ENCODE measurements at places on chromosomes 3 and 15. TPM values are rescaled to one million over a fixed set of nuclear protein-coding genes. Genes with fewer than 3 reads are reported as not detected.
A peak's percentile ranks its signal among the peaks of the same experiment; 100 is the strongest.

STRA6 gene
- 0.19 TPM for total RNA-seq

GRCh38 chr3:38173834-38174418, 8.6 kb downstream of the OXSR1 start:
- DNase-seq: no peak

- DNase-seq: no peak
These were observed 73.0 kb downstream of the MYO9A start for GRCh38 chr15:72044956-72045355.

NOX5 gene
- total RNA-seq: 0.28 TPM

DNA sequence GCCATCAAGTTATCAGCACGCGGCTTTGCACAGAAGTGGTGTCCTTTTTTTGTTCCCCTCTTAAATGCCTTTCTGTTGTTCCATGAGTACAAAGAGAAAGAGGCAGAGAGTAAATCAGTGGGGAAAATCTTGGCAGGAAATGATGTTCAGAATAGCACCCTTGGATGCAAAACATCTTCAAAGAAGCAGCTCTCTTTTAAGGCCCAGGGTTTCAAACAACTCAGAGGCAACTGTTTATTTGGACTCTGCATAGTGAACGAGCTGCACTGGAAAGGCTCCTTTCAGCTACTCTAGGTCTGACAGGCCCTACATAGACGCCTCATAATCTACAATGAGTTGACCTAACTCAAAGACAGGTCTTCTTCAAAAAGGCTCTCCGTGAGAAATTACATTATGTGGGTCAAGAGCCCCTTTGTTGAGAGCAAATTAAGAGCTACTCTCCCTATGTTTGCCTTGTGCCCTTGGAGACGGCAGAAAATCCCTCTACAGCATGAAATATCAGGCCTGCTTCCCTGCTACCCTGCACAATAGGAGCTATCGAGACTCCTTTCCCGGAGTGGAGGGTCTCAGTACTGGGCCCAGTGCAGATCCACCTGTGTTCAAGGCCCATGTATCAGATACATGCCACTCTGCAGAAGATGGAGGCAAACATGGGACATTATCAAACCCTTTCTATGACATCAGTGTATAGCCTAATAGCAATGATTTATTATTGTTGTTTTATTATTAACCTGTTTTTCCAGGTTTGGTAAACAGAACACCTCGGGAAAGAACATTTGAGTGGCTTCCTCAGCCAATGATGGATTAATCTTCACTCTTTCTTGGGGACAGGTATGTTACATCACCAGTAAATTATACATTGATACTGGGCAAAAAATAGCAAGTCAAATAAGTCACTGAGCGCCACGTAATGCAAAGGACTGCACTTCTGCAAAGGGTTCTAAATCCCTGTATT, 53.1 kb downstream of the HEG1 start:
- DNase-seq: no peak

NME9 gene
- total RNA-seq: not detected

TMC3 gene
- total RNA-seq: not detected

GRCh38 chr15:67997996-67998395, 56.1 kb upstream of the PIAS1 start:
- DNase-seq: no peak

SKOR1 gene
- 0.19 TPM for total RNA-seq

DNA sequence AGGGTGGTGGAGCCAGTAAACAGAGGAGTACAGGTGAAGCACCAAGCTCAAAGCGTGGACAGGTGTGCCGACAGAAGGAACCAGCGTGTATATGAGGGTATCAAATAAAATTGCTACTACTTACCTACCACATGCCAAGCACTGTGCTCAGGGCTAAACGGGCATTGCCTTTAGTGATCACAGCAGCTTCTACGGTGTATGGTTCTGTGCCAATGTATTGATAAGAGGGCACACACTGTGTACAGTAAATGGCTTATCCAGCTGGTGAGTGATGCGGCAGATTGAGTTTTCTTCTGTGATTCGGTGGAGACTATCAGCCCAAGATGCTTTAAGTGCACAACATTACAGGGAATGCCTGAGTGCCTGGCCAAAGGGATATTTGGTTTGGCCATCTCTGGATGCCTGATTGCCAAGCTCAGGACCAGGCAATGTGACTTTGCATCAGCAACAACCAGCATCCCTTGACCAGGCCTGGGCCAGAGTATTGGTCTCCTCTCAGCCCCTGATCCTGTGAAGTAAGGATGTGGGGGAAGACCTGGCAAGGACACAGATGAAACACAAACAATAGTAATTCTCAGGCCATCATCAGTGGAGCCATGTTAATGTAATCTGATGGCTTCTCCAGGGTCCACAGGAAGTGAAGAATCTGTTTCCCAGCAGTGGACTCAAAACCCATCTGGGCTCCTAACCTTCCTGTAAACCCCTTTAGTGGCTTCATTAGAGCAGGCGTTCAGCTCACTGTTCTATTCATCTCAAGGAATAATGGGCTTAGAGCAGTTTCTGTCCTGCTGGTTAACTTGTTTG, 14.1 kb downstream of the STARD5 start:
- DNase-seq: no peak

DNA sequence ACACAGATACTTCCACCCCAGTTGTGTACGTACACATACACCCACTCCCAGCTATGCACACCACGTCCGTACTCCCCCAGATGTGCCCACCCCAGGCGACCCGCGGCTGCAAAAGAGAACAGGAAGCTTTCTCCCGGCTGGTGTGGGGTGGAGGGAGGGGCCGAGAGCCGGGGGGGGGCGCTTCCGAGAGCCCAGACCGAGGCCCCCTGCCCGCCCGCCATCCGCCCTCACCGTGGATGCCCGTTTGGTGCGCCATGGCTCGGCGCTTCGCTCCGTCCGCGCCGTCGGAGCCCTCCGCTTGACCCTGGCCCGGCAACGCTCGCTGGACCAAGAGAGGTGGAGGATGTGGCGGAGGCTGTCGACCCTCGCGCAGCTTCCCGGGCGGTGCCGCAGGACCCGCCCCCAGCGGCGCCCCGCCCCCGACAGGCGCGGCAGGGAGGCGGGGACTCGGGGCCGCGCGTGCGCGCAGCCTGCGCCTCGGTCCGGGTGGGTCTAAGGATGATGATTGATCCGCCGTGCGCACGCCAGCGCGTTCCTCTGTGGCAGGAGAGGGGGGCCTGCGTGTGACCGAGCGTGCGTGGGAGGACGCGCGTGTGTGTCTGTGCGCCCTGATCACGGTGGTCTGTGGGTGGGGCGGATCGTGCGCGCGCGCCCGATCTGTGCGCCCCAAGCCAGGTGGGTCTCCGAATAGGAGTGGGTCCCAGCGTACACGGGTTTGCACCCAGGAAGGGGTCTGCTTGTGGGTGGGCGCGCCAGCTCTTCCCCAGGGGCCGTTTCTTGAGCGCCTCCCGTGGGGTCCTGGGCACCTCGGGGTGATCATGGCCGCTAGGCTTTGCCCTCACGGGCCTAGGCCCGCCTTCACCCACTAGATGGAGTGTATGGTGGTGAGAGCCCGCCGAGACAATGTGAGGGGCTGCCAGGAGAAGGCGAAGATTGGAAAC, at the start of gene TWF2:
TWF2 (minus strand) TSS at position 398 of the 941 bp plus-strand sequence; CDS start at position 256, 142 bp downstream.
- peak; percentile 62 for DNase-seq

DNA sequence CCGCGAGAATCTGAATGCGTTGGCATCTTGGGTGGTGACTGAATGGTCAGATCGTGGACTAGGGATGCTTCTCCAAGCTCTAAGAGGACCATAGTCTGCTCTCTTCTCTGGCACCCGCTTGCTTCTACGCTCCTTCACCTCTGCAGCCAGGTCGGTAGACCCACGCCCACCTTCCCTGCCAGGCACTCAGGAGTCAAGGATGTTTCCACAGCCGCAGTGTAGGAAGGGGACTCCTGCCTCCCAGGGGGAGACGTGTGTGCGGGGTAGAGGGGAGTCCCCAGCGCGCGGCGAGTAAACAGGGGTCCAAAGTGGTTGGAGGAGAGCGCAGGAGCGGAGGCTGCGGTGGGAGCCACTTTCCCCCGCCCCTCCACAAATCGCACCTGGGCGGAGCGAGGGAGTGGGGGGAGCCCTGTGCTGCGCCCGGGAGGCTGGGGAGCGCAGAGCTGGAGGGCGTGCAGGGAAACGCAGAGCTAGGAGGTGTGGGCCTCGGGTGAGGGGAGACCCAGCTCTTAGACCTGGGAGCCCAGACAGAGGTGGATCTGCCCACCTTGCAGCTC, 1.7 kb downstream of the LRRC3B start:
- no peak for DNase-seq

DNA sequence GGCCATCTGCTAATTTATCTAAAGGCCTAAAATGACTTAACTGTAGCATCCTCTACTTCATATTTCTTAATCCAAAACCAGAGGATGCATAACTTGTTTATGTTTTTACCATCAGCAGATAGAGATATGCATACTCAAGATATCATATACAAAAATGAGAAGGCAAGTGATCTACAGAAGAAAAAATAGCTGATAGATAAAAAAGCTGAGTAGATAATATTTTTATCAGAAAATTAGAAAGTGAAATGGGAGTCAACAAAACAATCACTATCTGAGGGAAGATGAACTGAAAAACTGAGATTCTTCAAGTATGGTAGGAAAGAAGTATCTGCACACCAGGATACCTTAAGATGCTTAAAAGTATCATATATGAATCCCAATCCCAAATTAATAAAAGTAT, 25.4 kb downstream of the DYNC1LI1 start:
- DNase-seq: no peak

COL8A1 gene
- total RNA-seq: 16.7 TPM

DNA sequence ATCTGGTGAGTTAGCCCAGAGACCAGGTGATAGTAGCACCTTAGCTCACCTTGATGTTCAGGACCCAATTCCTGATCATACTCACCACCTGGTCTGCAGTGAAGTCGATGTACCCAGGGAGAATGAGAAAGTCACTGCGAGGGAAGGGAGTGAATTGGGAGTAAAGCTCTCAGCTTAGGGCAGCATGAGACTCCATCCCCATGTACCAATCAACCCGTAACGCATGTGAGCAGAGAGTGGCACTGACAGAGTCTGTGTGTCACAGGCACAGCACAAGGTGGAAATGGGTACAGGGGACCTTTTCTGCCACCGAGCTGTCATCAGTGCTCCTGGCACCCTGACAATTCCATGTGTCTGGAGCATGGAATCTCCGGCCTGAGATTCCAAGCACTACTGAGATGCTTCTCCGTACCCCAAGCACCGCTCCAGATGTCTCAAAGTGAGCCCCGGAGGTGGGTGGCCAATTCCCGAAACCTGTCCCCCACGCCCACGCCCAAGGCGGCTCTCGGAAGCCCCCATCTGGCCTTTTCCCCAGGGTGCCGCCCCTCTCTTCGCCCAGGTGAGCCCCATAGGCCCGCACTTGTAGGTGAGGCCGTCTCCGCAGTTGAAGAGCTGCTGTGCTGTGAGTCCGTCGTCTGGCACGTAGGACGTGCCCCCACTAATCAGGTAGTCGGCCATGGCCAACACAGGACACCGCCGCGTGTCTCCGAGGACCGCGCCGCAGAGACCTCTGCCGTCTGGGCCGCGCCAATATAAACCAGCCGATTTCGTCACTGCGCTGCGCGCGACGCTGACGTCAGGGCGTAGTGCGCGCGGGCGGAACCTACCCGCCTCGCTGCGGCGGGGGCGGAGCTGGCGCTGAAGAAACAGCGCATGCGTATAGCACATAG, at the start of gene IMPDH2:
IMPDH2 (minus strand) TSS at position 726 of the 890 bp plus-strand sequence; CDS start at position 678, 48 bp downstream.
- DNase-seq: peak; percentile 87

BCHE gene
- 205 TPM for total RNA-seq

- no peak for DNase-seq
These were observed 56.6 kb upstream of the ADPGK start for GRCh38 chr15:72840114-72840513.

HEXA gene
- 104 TPM for total RNA-seq

- no peak for DNase-seq
These were observed 4.7 kb upstream of the COPB2 start for GRCh38 chr3:139394116-139394515.

GRCh38 chr15:31265871-31266711, 60.5 kb upstream of the KLF13 start:
- peak; percentile 20 for DNase-seq

- DNase-seq: no peak
These were observed 683.8 kb upstream of the NR2F2 start for GRCh38 chr15:95646484-95647273.

DNA sequence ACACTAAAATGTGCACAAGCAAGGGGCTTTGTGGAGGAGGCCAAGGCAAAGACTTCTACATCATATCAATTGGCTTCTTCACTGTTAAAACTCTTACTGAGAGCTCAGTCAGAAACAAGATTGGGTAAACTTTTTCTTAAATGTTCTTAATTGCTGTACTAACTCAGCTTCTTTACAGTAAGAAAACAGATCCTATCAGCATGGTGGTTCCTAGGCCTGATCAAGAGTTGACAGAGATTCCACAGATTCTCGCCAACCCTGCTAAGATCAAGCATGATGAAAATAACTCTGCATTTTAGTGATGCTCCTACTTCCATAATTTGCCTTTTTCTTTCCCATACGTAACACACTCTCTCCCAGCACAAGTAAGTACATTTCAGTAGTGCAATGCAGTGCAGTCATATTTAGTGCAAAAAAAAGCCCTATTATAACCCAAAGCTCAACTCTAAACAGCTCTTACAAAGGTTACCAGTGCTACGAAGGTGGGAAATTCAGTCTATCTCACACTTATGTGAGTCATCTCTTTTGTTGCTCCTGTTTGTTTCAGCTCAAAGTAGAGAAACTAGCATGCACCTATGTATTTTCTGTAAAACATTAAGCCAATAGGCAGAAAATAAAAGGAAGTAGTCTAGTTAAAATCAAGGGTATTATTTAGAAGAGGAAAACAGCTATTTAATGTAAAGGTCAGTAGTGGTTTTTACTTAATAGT, 29.9 kb downstream of the TIGIT start:
- DNase-seq: no peak

ETV5 gene
- total RNA-seq: 10.3 TPM

- no peak for DNase-seq
These were observed 40.6 kb downstream of the SLC9C1 start for GRCh38 chr3:112253301-112253971.

DNA sequence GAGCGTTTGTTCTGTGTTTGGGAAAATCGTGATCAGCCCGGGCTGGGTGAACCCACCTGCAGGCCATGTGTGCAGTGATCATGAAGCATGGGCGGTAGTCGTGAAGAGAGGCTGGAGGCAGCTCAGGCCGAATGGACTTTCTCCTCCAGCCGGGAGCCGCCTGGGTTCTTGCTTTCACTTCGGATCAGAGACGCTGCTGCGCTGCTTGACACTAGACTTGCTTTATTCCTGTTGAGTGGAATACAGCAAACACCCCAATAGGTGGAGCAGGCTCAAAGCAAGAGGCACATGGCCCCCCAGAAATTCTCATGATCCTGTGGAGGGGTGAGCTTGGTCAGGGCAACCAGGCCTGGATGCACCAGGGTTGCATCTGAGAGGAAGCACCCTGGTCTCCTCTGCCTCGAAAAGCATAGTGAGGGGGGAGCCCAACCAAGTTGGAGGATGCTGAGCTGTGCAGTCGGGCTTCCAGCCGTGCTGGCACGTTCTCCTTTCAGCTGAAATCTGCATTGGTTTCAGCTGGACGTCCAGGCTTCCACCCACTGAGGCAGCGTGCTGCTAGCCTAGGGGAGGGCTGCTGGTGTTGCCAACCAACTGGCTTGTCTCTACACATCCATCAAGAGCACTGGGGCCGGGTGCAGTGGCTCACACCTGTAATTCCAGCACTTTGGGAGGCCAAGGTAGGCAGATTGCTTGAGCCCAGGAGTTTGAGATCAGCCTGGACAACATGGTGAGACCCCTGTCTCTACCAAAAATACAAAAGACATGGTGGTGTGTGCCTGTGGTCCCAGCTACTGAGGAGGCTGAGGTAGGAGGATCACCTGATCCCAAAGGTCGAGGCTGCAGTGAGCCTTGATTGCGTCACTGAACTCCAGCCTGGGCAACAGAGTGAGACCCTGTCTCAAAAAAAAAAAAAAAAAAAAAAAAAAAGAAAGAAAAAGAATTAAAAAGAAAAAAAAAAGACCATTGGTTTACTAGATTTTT, 2.8 kb upstream of the NRROS start:
- DNase-seq: no peak

FGF7 gene
- 89.1 TPM for total RNA-seq

GRCh38 chr3:146783446-146783845, 178.3 kb upstream of the PLSCR5 start:
- DNase-seq: no peak

KCNMB2 gene
- total RNA-seq: 0.24 TPM
